Hematopoietic multipotent progenitor cell (in vitro differentiated cells): ENCODE measurements at places on chromosomes 3 and 15. TPM values are rescaled to one million over a fixed set of nuclear protein-coding genes. Genes with fewer than 3 reads are reported as not detected.

DNA sequence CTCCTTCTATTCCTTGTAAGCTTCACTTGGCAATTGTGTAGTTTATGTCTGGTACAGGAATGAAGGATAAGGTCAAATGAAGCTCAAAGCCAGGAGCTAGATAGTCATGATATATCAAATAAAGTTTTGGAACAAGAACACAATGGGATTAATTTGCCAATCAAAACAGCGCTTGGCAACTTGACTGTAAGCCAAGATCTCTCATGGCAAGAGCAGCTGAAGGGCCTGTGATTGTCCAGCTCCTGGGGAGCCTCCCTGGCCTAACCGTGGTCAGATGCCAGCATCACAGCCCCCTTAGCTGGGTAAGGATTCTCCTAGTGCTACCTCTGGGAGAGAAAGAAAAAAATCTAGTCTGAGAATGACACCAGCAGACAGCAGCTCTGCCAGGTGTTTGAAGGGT lies 97.2 kb downstream of the LIPC start:
- DNase-seq = no peak

DNA sequence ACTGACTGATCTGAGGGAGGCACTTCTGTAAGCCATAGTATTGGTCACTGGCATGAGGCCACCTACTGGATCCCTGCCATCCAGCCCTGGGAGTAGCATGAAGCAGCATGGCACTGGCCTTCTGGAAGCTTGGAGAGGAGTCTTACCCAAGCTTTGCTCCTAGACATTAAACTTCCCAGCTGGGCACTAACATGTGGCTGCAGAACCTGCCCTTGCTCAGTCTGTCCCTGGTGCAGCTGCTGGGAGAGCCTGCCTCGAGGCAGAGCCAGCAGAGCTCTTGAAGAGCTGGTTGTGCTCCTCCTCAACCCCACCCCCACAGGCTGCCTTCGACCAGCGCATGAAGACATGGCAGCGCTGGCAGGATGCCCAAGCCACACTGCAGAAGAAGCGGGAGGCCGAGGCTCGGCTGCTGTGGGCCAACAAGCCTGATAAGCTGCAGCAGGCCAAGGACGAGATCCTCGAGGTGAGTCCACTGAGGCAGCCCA lies 17.1 kb upstream of the SNX22 start:
- peak; percentile 41 for DNase-seq

DNA sequence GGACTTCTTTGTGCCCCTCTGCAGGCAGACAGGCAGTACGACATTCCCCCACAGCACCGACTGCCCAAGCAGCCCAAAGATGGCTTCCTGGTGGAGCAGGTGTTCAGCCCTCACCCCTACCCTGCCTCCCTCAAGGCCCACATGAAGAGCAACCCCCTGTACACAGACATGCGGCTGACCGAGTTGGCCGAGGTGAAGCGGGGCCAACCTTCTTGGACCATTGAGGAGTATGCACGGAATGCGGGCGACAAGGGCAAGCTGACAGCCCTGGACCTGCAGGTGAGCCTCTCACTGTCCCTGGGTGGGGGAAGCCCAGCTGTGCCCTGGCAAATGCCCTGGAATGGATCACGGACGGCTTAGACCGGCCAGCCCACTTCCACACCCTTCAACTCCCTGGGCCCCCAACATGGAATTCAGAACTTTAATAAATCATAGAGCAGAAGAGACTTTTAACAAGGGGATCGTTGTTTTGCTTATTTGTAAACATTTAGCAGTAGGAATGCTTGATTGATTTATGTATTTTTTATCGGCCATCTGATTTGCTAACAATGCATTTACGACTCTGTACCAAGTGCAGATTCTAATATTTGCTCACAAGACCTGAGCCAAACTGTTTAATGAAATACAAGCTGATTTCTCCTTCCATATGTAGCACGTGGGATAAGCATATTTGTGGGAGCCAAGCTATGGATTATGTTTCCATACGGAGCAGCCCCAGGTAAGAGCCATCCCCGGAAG lies 31.1 kb downstream of the MINAR1 start:
- no peak for DNase-seq

- DNase-seq = no peak
Observed at GRCh38 chr3:65130782-65131181, 443.0 kb upstream of the ADAMTS9 start.

- DNase-seq = no peak
Observed at GRCh38 chr3:181564222-181564621, 147.5 kb upstream of the SOX2 start.

DNA sequence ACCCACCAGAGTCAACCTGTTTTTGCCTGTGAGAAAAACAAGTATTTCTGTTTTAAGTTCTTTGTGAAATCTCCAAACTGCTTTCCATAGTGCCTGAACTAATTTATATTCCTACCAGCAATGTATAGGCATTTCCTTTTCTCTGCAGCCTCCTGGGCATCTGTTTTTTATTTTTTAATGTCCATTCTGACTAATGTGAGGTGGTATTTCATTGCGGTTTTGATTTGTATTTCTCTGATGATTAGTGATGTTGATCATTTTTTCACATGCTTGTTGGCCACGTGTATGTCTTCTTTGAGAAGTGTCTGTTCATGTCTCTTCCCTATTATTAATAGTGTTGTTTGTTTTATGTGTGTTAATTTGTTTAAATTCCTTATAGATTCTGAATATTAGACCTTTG lies 820.5 kb downstream of the MCTP2 start:
- DNase-seq = no peak

DNA sequence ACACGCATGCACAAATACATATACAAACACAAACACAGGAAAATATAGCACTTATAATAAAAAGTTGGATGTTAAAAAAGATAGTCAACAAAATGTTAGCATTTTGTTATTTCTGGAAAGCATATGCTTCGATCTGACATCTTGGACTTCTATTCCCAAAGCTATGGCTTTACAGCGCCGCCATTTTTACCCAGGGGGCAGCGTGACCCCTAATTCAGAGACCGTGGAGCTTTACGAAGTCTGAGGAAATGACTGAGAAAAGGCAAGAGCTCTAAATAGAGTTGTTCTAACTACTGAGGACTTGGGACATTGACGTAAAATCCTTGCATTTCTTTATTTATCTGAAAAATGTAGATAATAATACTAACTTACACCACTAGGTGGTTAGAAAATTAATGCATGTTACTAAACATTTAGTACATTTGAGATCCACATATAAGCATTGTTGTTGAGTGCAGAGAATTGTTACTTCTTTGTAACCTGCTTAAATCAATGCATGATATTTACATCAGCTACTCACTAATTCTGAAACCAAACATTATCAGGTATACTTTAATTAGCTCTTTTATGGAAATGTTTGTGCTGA lies 155.4 kb downstream of the TP63 start:
- DNase-seq = no peak

SLC9C1 gene
- 0.54 TPM for total RNA-seq

DNA sequence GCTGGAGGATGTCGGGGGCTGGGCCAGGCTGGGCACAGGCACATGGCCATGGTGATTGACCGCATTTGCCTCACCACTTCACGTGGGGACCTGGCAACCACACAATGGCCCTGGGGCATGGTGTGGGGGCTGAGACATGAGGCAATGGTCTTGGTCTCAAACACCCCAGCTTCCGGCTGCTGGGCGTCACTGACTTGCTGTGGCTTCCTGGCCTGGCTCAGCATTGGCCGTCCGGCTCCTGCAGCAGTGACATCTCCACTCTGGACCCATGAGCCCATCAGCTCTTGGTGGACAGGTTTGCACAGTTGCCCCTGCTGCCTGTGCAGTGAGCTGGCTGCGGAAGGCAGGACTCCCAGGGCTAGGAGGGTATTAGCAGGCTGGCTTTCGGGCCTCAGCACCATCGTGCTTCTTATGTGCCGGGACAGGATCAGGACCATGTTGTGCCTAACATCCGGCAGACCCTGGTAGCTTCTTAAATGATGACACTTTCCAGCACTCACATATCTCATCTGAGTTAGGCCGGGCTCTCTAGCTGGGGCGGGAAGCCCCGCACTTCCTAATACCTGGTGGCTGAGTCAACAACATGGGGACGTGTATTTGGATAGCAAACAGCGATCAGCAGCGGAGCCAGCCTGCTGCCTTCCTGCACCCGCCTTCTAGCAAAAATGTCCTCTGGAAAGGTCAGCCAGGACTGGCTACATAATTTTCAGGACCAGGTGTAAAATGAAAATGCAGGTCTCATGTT lies 34.1 kb downstream of the ZNF710 start:
- peak; percentile 78 for DNase-seq

SOX14 gene
- not detected for total RNA-seq
